ENCODE measurements at places on chromosomes 2 and 18.

GRCh38 chr2:61214171-61214570 is 52.2 kb downstream of the C2orf74 start:
- no peak for DNase-seq

GRCh38 chr2:198630384-198630783 is 826.0 kb downstream of the PLCL1 start:
- no peak for DNase-seq

- no peak for DNase-seq
Observed at GRCh38 chr2:236853585-236854051, 232.1 kb upstream of the COPS8 start.

- DNase-seq = peak; percentile 23
Observed at GRCh38 chr2:131413148-131413747, 49.3 kb upstream of the RAB6D start.

DNA sequence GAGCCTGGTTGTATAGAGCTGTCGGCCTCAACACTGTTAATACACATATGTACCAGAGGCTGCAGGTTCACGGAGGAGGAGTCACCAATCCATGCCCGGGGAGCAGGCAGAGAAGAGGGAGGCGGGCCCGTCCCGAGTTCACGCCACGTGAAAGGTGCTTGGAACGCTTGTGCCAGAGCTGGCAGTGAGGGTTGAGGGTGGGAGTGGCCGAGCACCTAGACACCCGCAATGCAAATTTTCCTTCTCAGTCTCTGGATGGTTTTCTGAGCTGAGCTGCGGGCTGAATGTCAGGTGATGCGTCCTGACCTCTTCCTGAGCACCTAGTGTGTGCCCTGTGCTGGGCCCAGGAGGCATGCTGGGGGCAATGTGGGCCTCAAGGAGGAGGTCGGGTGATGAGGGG is 52.2 kb downstream of the ODC1 start:
- DNase-seq = no peak

DNA sequence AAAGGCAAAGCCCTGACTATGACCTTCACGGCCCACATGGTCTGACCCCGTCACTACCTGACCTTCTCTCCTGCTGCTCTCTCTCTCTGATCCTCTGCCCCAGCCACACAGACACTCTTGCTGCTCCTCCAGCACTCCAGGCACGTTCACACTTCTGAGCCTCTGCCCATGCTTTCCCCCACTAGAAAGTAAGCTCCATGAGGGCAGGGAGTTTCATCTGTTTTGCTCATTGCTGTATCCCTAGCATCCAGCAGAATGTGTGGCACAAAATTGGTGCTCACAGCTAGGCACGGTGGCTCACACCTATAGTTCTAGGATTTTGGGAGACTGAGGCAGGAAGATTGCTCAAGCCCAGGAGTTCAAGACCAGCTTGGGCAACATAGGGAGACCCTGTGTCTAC is 52.5 kb upstream of the STPG4 start:
- DNase-seq = no peak

DNA sequence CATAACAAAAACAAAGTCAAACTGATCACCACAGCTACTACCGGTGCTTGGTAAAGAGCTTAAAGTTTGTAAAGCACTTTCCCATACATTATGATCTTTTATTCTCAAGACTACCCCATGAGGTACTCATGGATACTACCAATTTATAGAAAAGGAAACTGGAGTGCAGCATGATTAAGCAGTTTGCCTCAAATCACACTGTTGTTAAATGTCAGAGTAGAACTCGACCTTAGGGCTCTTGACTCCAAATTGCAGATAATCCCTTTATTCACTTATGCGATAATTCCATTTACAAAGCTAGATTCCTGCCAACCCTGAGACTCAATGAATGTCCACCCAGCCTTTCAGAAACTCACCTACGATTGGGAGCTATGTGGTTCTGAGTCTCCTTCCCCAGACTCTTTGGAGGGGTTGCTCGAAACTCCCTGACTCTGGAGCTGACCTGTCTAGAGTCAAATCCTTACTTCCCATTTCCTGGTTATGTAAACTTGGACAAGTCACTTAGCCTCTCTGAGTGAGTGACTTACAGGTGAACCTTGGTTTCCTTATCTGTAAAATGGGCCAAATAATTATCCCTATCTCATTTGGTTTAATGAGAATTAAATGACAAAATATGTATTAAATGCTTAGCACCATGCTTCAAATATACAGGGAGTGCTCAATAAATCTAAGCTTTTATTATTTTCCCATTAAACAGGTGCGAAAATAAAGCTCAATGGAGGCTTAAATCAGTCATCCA is 47.4 kb downstream of the PSD4 start:
- DNase-seq = no peak

GRCh38 chr2:234806818-234807217 is 145.0 kb upstream of the SH3BP4 start:
- no peak for DNase-seq

DNA sequence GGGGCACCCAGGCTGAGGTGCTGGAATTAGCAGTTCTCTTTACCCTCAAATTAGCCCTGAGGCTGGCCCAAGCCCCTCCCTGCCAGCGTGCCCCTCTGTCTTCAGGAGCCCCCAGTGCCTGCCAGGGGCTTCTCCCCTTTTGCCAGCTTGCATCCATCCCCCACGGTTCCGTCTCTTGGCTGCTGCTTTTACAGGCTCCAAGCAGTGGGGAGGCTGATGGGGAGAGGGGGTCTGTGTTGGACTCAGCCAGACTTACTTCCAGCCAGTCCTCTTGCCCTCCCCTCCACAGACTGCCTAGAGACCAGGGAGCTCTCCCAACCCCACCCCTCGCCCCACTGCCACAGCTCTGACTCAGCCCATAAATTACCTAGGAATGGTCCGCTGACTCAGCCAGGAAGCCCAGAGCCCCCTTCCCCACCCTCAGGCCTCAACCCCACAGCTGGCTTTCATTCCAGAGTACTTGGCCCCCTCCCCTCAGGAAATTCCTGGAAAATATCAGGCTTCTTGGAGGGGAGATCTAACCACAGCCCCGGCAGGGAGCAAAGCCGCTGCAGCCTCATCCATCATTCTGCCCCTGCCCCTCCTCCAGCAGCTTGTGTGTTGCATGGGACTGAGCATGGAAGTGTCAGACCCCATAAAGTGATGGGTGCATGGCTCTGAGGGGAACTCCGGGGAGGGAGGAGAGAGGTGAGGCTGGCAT is 184.6 kb downstream of the ZFP36L2 start:
- DNase-seq = peak; percentile 76

GRCh38 chr2:236173036-236173728 is 5.0 kb upstream of the GBX2 start:
- DNase-seq = no peak

GRCh38 chr2:20663196-20664070 is 3.5 kb upstream of the GDF7 start:
- no peak for DNase-seq

DNA sequence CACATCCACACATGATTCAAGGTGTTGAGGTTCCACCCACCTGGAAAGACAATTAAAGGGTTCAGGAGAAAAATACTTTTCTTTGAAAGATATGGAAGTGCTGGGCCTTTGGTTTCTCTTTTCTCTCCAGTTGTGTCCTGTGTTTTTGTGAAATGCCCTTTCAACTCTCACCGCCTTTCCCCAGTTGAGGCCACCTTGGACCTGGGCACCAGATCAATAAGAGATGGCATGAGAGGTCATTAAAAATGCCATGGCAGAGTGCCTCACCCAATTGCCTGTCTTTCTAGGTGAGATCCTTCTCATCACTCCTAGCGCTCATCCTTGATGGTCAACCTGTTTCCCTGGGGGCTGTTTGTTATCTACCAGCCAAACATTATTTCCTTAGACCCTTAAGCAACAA is 453.9 kb downstream of the TSN start:
- DNase-seq = no peak

DNA sequence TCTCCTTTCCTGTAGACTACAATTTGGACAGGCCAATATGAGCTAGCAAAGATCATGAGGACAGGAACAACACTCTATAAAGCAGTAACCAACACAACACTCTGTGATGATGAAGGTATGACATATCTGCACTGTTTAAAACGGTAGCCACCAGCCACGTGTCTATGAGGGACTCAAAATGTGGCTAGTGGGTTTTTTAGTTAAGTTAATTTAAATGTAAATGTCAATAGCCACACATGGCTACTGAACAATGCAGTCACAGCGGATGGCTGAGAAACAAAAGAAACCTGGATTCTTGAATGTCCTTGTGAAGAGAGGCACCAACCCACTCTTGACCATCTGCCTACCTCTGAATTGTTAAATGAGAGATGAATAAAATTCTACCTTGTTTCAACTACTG is 33.9 kb downstream of the FANCL start:
- no peak for DNase-seq

- DNase-seq = no peak
Observed at GRCh38 chr2:173401716-173402326, 47.1 kb downstream of the CDCA7 start.

- no peak for DNase-seq
Observed at GRCh38 chr18:79069717-79070151, 540 bp downstream of the ATP9B start.

DNA sequence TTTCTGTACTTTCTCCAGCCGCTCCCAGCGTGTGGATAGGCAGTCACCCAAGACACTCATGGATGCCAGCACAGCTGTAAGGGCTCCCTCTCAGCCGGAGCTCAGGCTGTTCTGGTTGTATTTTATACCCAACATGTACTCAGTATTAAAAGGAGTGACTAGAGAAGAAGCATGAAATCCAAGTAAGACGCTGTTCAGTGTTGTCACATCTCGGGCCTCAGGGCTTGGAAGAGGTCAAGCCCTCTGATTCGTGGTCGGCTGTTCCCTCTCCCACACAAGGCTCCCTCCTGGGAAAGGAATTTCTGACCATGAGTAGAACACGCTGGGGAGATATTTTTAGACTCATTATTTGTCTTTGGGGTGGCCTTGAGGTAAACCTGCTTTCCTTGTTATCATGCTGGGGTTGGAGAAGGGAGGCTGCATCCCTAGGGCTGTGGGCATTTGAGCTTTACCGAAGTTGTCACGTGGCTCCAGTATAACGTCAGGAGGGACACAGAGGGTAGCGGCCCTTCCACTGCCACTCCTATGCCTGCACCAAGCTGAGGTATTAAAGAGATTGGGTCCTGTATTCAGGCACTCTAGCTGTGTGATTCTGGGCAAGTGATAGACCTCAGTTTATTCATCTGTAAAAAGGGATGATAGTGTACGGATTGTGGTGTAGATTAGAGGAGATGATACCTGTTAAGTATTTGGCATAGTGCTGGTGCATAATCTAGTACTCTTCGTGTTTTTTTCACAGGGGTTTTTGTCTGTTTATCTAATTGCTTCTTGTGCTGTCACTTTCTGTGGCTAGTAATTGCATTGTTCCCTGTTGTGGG is 34.1 kb downstream of the HK2 start:
- DNase-seq = peak; percentile 45

GRCh38 chr18:12645751-12646203 is 12.1 kb downstream of the SPIRE1 start:
- DNase-seq = no peak

Measured in stromal cell of bone marrow (primary cell).